ENCODE measurements at places on chromosomes 2 and 18.

- no peak for DNase-seq
These were observed 20.3 kb upstream of the CHST10 start for GRCh38 chr2:100437751-100438150.

- DNase-seq: no peak
These were observed 4.2 kb upstream of the CCNYL1 start for GRCh38 chr2:207706936-207707860.

DNA sequence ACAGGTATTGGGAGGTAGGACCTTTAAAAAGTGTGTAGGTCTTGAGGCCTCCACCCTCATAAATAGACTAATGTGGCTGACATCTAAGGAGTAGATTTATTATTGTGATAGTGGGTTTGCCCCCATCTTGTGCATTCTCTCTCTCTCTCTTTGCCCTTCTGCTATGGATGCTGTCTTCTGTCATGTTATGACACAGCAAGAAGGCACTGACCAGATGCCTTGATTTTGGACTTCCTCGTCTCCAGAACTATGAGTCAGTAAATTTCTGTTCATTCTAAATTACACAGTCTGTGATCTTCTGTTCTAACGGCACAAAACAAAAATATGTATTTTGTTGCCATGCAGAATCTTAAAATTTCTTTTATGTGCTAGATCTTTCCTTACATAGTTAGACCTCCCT is 66.9 kb downstream of the ATAD2B start:
- DNase-seq: no peak

DNA sequence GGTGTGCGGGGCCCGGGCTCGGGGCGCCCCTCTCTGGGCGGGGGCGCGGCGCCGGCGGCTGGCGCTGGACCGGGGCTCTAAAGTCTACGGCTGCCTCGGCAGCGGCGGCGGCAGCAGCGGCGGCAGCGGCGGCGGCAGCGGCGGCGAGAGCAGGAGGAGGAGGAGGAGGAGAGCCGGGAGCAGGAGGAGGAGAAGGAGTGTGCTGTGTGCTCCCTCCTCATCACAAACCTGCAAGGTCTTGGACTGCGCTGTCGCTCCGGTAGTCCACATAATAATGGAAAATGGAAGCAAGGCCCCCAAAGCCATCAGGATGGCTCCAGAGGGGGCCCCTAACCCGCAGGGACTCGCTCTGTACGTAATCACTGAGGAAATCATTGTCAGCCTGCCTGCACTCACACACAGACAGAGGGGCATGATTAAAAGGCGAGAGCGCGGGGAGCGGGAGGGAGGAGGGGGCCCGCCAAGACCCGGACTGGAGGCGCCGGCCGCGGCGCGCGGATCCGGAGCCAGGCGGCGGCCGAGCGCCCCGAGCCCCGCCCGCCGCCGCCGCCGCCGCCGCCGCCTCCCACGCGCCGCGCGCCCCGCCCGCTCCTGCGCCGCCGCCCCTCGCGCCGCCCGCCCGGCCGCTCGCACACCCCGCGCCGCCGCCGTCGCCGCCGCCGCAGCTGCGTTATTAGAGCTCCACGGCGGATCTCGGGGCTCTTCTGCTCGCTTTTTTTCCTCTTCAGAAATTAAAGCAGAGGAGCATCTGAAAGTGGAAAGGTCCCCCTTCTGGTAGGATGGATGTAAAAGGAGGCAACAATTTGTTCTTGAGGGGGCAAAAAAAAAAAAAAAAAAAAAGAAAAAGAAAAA is at the start of gene ZNF521:
ZNF521 (minus strand) TSS at position 390 of the 852 bp plus-strand sequence. CDS start 1,220 bp downstream, outside the sequence.
- peak; percentile 76 for DNase-seq

Measured in right renal pelvis (tissue), 4 donors.